Activated gamma-delta T cell treated with anti-CD3 and anti-CD28 coated beads, Interleukin-2, amount 50 U/mL, for 16 hours (primary cell): ENCODE measurements at places on chromosomes 4 and X.

DNA sequence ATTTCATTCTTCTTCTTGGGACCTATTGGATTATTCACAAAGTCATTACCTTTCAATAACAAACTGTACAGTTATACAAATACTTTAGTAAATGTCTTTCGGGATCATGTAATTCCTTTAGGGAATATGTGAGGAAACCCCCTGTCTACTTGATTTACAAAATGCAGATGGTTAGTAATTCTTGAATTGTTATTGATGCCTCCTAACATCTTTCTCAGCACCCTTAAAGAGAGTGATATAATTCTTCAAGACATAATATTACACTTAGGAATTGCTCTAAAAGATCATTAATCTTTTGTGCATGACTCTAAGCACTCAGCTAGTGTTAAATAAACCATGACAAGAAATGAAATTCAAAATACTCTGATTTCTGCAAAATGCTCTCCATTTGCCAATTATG lies 988.1 kb upstream of the HS3ST1 start:
- no peak for DNase-seq

- DNase-seq, result peak; percentile 15
These were observed 13.2 kb upstream of the RAB9B start for GRCh38 chrX:103845165-103845653.

GRCh38 chrX:113260474-113260873 lies 419.8 kb upstream of the AMOT start:
- no peak for DNase-seq

DNA sequence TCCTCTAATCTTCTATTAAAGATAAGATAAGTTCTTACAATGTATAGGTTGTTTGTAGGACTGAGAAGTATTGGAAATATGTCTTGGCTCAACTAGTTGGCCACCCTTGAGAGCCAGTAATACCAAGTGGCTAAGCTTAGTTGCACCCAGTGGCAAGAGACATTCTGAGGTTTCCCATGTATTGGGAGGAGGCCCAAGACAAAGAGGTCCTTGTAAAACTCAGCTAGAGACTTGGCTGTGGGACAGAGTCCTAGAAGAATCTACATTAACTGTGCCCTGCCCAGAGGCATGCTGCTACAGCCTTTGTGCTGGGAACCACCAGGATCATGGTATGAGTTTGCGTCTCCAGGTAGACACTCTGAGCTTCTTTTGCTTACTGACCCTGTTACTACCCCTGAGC lies 41.9 kb upstream of the SLC4A4 start:
- DNase-seq, result no peak

DNA sequence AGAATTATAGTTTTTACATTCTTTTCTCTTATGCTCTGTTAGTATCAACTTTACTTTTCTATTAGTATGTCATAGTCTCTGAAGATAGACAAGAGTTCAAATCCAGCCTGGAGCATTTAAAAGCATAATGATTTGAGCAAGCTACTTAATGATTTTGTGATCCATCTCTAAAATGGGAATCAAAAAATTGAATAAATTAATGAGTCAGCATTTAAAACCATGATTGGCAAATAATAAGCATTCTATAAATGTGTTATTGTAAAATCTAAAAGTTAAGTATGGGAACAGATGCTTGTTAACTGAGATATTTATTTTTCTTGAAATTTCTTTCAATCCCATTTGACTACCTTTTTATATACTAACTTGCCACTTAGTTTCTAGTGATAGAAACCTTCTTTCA lies 391.6 kb downstream of the PCDH7 start:
- DNase-seq, result no peak

- DNase-seq, result no peak
These were observed 60.4 kb downstream of the EFNB1 start for GRCh38 chrX:68889249-68889648.

DNA sequence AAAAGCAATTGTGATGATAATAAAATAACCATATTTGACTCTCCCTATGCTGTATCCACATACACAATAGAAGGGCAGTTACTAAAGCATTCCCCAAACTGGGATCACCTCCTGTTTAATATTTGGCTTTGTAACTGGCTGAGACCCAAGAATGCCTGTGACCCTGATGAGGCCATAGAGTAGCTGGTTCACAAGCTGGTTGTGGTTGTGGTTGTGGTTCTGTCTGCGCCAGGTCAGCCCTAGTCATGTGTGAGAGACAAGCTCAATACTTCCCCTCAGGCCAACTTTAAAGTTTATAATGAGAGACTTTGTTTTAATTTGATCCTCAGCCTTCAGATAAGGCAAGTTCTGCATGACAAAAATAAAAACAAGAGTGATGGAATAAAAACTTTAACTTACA lies 209.9 kb downstream of the PARM1 start:
- DNase-seq, result no peak

DNA sequence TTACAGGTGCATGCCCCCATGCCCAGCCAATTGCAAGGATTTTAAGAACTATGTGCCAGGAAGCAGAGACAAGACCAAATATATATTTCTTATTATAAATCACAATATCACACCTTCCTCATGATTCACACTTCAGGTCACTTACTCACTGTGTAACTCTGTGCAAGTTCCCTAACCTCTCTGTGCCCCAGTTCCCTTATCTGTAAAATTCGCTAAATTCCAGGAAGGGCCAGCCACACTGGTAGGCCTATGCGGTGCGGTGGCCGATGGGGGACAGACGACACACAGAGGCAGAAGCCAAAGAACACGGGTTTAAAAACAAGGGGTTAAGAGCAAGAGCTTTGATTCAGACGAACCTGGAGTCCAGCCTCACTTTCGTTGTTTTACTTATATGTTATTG lies 2.8 kb downstream of the TRIM2 start:
- no peak for DNase-seq

- no peak for DNase-seq
These were observed 562.4 kb downstream of the MAGEB5 start for GRCh38 chrX:26778320-26778888.

GRCh38 chr4:84751707-84752106 lies 168.8 kb downstream of the CDS1 start:
- no peak for DNase-seq
